ENCODE measurements at places on chromosomes 6 and 20.

DNA sequence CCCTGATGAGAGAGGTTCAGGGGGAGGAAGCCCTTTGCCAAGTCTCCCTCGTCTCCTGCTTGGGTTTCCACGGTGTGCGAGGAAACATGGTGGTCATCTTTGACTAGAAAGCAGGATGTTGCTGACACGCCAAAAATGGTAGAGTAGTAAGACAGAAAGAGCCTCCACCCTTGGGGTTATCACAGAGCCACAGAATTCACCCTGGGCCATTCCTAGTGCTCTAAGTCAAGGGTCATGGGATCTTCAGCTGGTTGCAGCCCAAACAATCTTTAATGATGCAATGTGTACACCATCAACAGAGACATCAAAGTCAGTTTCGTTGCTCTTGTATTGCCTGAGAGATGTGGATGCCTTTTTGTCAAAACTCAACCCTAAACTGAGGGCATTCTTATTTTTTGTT is 201.9 kb downstream of the LY86 start:
- DNase-seq: no peak

GRCh38 chr20:25324412-25324811 is 66.2 kb downstream of the ABHD12 start:
- no peak for DNase-seq

DNA sequence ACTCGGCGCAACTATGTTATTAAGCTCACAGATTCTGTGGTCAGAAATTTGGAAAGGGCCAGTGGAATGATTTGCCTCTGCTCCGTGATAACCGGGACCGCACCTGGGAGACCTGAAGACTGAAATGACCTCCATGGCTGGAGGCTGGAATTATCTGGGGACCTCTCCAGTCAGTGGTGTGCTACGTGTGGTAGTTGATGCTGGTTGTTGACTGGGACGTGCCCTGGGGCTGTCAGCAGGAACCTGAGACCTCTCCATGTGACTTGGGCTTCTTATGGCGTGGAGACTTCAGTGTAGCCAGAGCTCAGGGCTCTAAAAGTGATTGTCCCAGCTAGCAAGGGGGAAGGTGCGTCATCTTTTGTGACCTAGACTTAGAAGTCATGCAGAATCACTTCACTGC is 50.3 kb downstream of the CHMP4B start:
- no peak for DNase-seq

DNA sequence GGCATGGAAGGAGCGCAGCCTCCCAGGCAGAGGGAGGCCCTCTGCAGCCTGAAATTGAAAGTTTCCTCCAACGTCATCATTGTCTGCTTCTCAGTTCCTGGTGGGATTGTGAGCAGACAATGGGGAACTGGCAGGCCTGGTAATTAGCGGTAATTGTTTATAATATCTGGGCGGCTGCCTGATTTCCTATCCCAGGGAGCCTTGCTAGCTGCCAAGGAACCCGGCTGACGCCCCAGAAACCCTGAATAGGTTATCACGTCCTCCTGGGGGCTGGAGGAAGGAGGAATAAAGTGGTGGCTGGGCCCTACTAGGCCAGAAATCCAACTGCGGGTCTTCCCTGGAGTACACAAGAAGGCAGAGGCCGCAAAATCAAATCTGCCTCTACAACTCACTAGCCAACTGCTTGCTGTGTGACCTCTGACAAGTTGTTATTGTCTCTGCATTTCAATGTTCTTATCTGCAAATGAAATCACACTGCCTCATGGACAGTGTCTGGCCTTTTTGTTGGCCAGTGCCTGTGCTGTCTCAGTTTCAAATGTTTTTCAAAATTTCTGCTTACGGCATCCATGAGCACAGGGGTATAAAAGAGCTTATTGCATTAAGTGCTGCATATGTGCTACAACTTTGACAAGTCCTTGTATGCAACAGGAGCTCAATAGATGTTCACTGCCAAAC is 16.9 kb downstream of the KCNK15 start:
- DNase-seq: no peak

DNA sequence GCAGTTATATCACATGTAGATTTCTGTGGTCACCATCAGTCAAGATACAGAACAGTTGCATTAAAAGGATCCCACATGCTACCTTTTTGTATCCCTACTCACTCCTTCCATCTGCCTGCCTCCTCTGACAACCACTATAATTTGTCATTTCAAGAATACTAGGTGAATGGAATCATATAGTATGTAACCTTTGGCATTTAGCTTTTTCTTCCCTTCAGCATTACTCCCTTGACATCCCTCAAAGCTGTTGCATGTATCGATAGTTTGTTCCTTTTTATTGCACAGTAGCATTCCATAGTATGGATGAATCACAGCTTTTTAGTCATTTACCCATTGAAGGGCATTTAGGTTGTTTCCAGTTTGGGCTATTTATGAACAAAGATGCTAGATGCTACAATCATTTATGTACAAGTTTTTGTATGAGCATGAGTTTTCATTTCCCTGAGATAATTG is 26.1 kb downstream of the NCOA7 start:
- DNase-seq: no peak

DNA sequence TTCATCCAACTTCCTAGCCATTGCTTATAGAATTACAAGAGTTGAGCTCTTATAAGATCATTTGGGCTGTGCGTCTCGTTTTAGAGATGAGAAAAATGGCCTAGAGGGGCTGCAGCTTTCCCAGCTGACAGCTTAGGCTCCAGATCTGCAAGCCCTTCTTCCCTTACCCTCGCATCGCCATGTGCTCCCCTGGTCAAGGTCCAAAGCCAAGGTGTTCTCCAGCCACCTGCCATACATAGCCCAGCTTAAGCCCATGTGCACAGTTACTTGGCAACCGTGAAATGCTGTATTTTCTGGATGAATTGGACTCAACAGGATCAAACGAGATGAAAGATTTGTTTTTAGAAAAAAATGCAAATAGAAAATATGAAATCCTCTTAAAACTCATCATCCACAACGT is 7.9 kb downstream of the MAP3K4 start:
- no peak for DNase-seq

Data from hypothalamus (tissue), 51 donors.